ENCODE measurements at places on chromosomes 5 and 9.

DNA sequence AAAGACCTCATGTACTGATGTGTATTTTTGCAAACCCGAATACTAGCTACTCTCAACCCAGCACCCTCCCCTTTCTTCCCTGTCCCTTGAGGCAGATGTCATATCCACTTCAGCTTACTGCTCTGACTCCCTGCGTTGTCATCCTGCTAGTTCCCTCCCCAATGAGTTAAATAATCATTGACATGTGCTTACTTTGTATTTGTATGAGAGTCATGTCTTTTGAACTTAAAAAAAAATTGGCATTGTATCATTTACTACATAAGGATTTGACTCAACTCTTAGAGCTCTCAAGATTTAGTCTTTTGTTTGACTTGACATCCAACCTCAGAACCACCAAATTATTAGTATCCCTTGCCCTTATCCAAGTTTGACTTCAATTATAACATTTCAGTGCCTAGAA, 219.7 kb upstream of the TUT7 start:
- DNase-seq, result no peak

DNA sequence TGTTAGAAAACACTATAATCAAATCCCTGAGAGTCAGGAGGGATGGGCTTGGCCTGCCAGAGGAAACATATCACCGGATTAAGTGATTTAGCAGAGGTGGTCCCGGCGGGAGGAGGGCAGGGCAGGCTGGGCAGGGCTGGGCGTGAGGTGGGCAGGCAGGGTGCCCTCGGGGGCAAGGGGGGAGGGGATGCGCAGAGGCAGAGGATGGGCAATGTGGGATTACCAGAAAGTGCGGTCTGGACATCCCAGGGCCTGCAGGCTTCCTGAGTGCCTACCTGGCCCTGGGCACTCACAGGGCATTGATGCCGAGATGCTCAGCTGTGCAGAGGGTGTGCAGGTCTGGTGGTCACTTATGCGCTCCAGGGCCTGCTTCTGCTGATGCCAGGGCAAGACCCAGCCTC, 115.2 kb downstream of the ADAMTS2 start:
- no peak for DNase-seq

DNA sequence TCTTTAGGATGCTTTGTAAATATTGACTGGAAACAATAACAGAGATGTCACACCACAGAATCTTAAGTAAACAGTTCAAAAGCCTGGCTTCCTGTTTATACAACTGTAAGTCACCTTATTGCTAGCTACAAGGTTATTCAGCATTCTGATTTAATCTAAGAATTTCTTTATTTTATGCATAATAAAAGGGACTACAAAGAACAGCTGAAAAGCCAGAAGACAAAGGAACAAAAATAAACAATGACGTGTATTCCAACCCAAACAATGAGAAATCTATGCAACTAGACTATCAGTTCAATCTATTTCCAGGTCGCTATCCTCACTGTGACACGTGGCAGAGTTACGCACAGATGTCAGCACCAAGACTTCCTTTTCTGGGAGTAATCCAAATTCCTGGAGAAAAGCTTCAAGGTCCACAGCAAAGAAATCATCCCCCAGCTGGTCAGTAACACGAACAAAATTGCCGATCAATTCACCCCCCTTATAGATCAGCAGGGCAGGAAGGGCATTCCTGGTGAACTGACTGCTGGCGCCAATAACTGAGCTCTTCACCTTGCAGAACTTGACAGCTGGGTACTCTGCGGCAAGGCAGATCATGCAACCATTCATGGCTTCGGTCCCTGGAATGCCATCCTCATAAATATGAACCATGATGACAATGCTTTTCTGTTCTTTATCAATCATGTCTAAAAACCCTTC, 8.4 kb downstream of the PDCL start:
- no peak for DNase-seq

- DNase-seq, result no peak
These were observed 160.7 kb downstream of the CACNA1B start for GRCh38 chr9:138038244-138038671.

DNA sequence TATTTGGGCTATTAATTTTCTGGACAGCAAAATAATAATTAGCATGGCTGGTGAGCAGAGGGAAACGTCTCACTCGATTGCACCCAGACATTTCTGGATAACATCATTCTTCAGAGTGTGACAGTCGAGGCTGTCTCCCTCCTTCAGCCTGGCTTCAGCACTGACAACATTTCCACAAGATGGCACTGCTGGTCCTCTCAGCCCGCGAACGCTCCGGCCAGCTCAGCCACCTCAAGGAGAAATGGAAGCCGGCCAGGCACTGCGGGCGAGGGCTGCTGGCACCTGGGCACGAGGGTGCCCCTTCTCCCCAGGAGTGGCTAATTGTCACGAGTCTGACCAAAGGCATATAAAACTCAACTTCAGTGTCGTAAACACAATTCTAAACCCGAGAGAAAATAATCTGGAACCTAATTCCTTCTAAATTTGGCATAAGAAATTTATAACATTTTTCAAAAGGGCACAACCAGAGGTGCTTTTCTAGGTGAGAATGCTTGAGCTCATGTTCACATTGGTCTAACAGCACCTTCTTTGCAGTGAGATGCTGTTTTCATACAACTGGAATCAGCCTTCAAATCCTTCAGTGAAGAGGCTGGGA, 65.9 kb downstream of the DAP start:
- no peak for DNase-seq

GRCh38 chr9:120259100-120259499, 320.9 kb downstream of the CDK5RAP2 start:
- DNase-seq, result no peak

DNA sequence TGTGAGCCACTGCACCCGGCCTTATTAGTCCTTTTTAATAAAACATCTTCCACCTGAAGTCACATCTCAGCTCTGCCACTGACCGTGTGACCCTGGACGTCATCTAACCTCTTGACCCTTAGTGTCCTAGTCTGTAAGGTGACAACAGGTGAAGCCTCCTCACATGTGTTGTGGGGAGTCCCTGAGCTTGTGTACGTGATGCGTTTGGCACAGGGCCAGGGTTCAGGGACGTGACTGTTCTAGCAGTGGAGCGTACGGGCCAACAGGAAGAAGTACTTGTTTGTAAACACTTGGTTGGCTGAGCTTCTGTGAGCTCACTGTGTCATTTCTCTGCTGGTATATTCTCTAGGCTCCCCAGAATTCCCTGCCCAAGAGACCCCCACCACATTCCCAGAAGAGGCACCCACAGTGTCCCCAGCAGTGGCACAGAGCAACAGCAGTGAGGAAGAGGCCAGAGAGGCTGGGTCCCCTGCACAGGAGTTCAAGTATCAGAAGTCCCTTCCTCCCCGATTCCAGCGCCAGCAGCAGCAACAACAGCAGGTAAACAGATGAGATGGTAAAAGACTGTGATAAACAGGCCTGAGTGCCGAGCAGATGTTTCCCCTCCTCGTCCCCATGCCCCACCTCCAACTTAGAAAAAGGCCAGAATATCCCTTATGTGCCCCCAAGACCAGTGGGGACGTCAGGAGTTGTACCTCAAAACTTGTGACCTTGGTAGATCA, 35.3 kb upstream of the POMT1 start:
- DNase-seq, result no peak

- DNase-seq, result no peak
These were observed 126.1 kb downstream of the BNC2 start for GRCh38 chr9:16744394-16744793.

GRCh38 chr9:103397868-103398600, 402.9 kb downstream of the CYLC2 start:
- no peak for DNase-seq

GRCh38 chr5:123518111-123518510, 6.1 kb downstream of the CSNK1G3 start:
- DNase-seq, result no peak

DNA sequence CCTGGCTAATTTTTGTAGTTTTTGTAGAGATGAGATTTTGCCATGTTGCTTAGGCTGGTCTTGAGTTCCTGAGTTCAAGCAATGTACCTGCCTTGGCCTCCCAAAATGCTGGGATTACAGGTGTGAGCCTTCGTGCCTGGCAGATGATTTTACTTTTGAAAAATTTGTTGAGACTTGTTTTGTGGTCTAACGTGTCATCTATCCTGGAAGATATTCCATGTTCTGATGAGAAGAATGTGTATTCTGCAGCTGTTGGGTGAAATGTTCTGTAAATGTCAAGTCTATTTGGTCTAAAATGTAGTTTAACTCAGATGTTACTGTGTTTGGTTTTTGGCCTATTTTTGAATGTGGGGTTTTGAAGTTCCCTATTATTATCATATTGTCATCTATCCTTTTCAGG, 145.6 kb downstream of the XRCC4 start:
- DNase-seq, result no peak

- DNase-seq, result no peak
These were observed 87.2 kb upstream of the LIFR start for GRCh38 chr5:38643616-38644015.

- no peak for DNase-seq
These were observed 40.3 kb downstream of the TNFAIP8 start for GRCh38 chr5:119396030-119396664.

DNA sequence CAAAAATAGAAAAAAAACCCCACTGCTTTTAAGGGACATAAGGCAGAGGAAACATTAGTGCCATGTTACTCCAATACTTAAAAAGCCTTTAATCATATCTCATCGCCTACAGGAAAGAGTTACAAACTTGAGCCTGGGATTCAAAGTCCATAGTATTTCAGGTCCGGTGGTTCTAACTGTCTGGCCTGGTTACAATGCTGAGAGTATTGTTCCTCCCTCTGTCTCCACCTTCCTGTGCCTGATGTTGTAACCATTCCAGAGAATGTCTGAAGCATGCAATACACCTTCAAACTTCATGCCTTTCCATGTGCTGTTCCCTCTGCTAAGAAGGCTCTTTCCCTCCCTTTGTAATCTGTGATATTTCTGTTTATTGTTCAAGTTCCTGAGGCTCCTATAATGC, 41.6 kb upstream of the SLC36A2 start:
- no peak for DNase-seq

GRCh38 chr5:157816682-157817386, 42.1 kb downstream of the CLINT1 start:
- DNase-seq, result no peak

DNA sequence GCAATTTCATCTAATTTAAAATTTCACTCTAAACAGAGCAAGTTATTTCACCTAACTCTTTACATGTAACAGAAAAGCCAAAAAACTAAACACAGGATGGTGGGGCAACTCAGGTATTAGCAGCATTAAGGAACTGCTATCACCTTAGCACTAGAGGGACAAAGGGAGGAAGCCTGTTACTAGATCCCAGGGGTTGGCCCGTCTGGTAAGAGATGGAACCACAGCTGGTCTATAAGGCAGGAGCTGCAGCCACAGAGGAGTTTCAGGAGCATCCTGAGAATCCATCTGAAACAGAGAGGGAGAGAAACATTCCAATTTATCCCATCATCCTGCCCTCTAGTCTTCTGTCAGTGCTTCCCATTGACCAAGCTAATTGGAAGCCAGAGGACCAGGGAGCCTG, 300.3 kb downstream of the MRPS30 start:
- no peak for DNase-seq

- no peak for DNase-seq
These were observed 92.1 kb downstream of the TMEM167A start for GRCh38 chr5:82984786-82985735.

DNA sequence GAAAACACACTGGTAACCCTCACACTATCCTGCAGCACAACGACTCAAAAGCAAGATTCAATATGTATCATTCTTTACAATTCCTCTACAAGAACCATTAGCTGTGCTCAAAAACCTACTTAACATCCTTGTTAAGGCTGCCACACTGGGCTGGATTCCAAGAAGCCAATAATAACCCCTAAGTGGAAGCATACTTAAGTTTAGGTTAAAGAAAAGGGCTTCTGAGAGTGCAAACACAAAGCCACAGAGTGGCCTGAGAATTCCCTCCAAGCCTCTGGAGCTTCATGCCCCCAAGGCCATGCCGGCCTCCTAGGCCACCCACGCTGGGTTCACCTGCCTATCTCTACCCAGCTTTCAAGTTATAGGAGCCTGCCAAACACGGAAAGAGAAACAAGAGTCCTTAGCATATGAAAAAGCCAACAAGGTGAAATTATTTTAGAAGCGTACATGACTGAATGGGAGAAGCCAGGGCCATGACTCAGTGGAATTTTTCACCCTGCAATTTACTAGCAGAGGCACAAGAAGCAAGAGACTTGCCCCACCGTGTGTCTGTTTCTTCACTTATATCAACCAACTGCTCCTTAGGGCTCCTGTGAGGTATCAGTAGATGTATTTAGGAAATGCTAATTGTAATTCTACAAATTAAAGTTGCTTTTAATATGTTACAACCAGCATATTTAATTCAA, 293.0 kb downstream of the SPOCK1 start:
- no peak for DNase-seq

DNA sequence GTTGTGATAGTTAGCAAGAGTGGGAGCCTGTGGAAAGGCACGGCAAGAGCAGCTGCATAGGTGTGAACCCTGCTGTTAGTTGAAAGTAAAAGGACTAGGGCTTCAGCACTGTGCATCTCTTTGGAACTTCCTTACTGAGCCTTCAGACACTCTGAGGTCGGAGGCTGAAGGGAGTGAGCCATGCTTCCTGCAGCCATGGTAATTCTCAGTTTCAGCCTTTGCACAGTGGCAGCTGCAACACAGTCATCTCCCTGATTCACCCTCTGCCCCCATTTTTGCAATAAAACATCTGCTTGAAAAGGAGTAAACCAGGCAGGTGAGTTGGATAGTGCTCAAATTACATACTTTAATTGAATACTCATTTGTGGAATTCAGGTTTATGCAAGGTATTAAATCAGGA, 6.5 kb upstream of the TLE4 start:
- DNase-seq, result no peak

DNA sequence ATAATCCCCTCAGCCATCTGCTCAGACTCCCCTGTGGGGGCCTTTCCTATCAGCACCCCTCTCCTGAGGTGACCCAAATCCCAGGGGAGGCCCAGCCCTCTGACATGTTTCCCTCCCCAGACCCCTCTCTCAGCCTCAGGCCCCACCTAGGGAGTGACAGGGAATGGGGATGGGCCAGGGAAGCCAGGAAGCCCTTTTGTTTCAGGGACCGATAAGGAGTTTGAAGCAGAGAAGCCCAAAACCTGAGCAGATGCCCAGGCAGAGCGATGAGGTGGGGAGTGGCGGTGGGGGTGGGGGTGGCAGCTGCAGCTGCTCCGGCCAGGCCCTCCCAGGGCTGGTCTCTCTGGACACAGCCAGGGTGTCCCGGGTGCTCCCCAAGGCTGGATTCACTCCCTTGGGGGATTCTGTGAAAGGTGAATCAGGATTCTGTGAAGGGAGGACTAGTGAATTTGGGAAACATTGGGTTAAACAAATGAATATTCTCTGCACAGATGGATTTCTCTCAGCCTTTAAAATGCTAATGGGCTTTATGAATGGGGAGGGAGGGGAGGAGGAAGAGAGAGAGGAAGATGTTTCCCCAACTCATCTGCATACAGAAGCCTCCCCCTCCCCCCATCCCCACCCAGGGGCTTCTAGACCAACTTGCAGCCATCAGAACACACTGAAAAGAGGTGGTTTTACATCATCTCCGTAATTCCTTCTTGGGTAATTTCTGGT, 17.4 kb downstream of the AKNA start:
- no peak for DNase-seq
